Activated CD8-positive, alpha-beta T cell treated with anti-CD3 and anti-CD28 coated beads, Interleukin-2, amount 10 ng/mL, durations not matched to agents 7 days and 5 days (primary cell): ENCODE measurements at places on chromosomes 12 and 14. TPM values are rescaled to one million over a fixed set of nuclear protein-coding genes. Genes with fewer than 3 reads are reported as not detected.

DNA sequence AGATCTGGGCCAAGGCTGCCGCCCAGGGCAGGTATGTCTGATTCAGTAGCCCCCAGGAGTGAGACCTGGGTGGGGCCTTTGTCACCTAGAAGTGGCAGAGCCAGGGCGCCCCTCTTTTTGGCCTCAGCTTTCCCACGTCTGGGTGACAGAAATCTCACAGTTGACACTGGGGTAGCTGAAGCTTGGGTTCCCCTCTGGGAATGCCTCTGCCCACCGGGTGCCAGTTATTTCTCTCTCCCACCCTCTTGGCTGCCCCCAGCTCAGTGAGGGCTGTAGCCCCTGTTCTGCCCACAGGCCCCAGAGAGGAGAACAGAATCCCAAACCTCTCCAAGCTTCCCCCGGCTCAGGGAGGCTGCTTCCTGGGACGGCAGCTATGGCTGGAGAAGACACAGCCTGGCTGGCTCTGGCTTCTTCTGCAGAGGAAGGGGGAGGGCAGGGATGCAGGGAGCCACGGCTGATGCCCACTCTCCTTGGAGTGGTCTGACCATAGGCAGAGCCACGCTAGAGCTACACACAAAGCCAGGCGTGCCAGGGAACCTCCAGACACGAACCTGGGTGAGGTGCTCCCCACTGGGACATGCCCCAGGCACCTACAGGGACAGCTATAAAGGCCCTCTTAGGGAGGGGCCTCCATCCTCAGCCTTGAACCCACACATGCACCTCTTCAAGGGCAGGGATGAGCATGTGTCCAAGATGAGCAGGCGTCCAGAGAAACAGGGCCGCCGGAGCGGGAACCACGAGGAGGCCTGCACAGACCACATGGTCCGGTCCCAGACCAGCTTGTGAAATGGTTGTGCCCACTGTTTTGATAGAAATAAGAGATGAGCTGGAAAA lies 51.7 kb downstream of the BEGAIN start:
- no peak for DNase-seq

DNA sequence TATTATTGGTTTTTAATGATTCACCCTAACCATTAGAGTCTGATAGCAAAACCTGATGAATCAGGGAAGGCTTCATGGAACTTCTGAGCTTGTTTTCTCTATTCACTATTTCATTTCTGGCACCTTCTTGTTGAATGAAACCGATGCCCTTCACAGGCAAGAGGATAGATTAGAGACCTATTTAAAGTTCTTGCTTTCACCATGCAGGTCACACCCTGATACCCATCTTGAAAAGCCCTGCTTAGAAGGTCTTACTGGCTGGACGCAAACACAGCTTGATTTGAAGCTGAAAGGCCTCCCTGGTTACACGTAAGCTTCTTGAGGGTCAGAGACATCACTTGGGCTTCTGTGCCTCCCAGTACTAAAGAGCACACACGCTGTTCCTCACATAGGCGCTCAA lies 29.2 kb downstream of the TMEM229B start:
- no peak for DNase-seq

DNA sequence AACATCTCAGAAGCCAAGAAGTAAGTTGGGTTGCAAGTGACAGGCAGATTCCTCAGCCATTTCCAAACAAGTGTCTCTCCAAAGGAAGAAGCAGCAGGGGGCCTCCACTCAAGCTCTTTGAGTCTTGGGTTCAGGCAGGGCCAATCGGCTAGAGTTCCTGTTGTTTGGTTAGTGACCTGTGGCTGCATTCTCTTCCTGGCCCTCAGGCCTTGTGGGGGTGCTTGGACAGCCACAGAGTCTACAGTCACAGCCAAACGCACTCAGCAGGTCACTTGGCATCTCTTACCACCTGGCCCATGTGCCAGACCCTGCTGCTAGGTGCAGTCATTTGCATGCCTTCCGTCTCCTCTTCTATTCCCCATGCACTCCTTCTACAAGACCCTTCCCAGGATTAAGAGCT lies 353.9 kb downstream of the GRIN2B start:
- no peak for DNase-seq

Gene TAS2R14
- 2.1 TPM for total RNA-seq

Gene CD4
- 1.6 TPM for total RNA-seq

DNA sequence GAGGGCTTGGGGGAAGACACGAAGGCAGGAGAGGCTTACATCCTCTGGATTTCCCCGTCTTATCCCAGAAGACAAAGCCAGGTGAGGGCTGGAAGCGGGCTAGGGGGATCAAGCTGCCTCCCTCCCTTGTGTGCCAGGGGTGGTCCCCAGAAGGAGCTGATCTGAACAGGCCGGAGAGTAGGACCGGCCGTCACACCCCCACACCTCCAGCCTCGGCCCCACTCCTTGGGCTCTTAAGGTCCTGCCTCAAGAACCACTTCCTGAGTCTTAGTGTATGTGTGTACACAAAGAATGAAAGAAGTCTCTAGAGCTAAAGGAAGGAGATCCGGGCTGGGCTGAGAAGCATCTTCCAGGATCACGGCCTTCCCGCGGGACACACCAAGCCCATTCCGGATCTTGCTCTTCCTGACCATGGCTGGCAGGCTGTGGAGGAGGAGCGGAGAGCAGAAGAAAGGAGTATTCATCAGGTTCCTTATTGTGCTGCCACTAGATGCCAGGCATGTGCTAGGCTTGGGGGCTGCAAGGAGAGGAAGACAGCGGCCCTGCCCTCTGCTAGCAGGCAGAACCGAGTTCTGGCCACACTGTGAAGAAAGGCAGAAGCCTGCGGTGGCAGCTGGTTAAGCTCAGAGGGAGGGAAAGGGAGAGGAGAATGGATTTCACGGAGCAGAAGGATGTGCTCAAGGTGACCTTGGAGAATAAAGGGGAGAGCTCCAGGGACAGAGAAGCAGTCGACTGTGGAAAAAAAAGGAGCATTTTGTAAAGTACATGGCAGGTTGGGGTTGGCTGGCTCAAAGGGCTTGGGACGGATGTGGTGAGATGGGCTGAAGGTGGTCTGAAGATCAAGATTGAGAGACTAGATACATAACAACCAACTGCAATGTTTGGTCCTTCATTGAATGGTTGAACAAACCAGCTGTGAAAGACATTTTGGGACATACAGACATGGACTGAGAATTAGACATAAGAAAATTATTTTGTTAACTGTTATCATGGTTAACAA lies 1.3 kb upstream of the CD63 start:
- peak; percentile 75 for DNase-seq

- DNase-seq, result no peak
Observed at GRCh38 chr14:24958271-24958670, 91.7 kb downstream of the STXBP6 start.
